ENCODE measurements at places on chromosomes 6 and 20.

- no peak for DNase-seq
Observed at GRCh38 chr6:44269921-44270525, at the start of gene TMEM151B. Gene TMEM151B, plus strand, starts transcription at chr6:44270450. Its CDS starts 293 bp downstream, at chr6:44270743.

- no peak for DNase-seq
Observed at GRCh38 chr6:126300735-126301134, 39.2 kb upstream of the CENPW start.

- DNase-seq: no peak
Observed at GRCh38 chr6:22664968-22665367, 95.6 kb downstream of the HDGFL1 start.

DNA sequence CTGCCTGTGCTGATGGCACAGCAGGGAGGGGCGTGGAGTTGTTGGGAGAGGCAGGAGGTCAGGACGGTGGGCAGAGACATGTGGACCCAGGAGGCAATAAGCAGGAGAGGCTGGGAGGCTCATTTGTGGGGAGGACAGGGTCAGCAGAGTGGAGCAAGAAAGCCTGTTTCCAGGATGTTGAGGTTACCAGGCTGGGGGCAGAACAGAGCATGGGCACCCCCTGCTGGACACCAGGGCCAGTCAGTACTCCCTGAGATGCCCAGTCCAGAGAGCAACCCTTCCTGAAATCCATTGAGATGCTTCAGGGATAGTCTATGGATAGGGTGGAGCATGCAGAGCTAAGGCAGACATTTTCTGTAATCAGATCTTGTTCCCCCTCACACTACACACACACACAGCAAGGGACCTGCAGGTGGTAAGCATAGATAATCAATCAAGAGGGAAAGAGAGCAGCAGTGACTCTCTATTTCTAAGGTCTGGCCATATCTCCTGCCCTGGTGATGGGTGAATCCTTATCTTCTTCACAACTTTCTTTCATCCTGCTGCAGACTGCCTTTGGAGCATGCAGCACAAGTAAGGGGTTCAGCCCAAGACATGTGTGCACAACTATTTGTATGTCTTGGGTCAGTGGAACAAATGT lies 41.7 kb downstream of the MOCS1 start:
- DNase-seq: peak; percentile 7

DNA sequence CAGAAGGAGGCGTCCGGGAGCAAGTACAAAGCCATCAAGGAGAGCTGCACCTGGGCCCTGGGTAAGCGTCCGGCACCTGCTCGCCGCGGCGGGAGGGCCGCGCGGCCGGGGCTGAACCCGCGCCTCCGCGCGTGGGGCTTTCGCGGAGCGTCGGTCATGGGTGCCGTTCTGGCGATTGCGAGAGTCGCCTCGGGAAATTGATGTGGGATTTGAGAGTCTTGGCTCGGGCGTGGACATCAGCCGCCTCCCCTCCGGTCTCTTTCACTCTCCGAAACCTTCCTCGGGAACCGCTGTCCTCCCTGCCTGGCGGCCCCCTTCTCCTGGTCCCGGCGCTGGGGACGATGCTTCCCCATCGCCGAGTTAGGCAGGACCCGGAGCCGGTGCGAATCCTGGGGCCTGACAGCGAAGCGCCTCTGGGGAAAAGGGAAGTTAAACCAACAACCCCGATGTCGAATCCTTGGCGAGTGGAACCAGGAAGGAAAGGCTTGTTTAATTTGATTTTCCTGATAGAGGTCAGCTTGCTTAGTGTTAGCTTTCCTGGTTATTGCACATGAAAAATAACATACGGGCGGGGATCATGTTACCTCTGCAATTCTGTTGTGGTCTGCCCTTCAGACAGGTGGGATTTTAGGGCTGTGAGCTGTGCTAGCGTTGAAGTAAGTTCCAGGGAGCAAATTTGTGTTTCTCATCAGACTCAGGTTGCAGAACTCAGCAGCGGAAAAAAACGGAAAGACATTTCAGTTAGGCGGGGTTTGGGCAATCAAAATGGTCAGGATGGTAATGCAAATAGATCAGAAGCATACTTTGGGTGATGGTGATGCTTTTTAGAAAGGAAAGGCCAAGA lies 594 bp downstream of the ARFGEF3 start:
- no peak for DNase-seq

- DNase-seq: no peak
Observed at GRCh38 chr20:46062621-46063020, 27.1 kb downstream of the NCOA5 start.

- no peak for DNase-seq
Observed at GRCh38 chr20:56395166-56395565, 2.7 kb downstream of the CSTF1 start.

GRCh38 chr6:166658792-166659150 lies 31.7 kb upstream of the RPS6KA2 start:
- no peak for DNase-seq

DNA sequence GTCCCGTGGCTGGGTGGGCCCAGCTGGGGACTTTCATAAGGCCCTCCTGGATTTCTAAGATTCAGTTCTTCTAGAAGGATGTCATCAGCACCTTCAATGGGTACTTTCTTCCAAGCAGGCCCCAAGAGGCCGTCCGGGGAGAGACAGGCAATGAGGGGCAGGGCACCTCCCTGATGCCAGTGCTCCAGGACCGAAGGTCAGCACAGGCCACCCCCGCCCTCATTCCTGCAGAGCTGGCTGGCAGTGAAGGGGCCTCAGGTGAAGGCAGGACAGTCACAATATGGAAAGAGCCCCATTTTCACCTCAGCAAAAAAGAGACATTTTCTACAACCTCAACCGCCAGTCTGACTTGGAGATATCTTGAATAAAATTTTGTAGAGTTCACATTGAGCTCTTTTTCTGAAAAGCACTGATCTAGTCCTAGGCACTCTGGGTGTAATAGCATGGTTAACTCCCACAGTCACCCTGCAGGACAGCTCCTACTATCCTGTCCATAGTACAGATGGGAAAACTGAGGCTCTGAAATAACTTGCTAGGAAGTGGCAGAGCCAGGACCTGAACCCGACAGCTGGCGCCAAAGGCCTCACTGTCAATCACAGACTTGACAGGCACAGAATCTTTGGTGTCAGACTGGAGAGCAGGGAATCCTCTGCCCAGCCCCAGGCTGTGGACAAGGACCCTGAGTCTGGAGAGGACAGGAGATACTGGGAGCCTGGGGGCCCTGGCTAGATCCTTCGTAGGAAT lies 50.3 kb downstream of the RRBP1 start:
- DNase-seq: no peak

- no peak for DNase-seq
Observed at GRCh38 chr6:126792340-126793085, 326.0 kb upstream of the RSPO3 start.

- no peak for DNase-seq
Observed at GRCh38 chr20:64058536-64058935, 4.5 kb upstream of the TCEA2 start.

Data from CD4-positive, alpha-beta T cell treated with Interleukin-15 for 1 hour (primary cell).